Right renal pelvis (tissue), 4 donors: ENCODE measurements at places on chromosomes 5 and 9.

DNA sequence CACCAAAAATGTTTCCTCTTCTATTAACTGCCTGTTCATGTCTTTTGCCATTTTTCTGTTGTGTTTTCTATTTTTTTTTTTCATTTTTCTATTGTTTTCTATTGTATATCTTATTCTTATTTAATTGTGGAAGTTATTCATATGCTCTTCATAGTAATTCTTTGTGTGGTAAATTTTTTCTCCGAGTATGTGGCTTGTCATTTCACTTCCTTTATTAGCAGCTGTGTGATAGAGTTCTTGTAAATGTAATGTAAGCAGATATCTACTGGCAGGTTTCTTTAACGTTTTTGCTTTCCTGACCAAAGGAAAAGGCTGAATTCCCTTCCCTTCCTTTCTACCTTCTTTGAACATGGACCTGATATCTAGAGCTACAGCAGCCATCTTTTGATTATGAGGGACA is 5.8 kb upstream of the PLPP1 start:
- no peak for DNase-seq

GRCh38 chr9:81397481-81398381 is 291.6 kb downstream of the TLE1 start:
- no peak for DNase-seq

DNA sequence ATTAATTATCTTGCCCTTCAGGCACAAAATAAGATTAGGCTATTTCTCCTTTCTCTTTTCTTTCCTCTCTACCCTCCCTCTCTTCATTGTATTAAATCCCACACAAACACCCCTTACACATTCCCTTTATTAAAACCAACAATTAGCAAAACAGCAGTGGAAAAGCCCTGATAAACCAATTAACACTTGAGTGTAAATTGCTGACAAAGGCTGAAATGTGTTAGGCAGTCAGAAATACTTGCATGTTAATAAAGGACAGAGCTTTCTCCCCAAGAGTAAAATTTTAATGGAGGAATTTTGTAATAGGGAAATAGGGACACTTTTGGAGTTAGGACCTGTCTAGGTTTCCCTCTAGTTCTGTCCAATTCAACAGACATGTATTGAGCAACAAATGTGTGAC is 370.9 kb downstream of the MRPS30 start:
- DNase-seq = no peak

DNA sequence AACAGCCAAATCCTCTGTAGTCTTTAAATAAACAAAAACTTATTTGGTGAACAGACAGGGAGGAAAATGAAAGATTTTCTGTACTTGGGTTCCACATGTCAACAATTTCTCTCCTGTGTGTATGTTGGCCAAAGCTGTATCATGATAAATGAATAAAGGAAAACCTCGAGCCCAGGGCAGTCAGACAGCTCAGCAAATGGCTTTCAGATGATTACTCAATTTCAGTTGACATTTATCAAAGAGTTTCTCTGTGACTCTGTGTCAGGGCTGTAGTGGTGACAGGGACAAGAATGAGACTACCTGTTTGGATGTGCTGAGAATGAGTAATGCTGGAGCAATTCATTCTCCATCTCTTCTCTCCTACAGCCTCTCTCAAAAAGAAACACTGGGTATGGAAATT is 45.7 kb upstream of the PTGS1 start:
- no peak for DNase-seq

DNA sequence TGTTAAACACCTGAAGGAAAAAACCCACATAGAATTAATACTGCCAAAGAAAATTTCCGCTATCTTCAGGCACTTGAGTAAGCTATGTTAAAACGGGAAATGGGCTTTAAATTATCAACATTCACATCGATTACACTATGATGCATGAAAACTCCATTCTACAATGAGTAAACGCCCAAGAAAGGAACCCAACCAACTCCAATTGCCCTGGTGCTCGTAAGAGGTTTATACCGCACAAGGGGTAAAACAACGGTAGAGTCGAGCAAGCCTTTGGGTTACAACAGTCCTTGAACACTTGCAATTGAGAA is 1.0 kb downstream of the AGTPBP1 start:
- DNase-seq = peak; percentile 19
